Liver (tissue), 10 donors: ENCODE measurements at places on chromosomes 16 and 17.

DNA sequence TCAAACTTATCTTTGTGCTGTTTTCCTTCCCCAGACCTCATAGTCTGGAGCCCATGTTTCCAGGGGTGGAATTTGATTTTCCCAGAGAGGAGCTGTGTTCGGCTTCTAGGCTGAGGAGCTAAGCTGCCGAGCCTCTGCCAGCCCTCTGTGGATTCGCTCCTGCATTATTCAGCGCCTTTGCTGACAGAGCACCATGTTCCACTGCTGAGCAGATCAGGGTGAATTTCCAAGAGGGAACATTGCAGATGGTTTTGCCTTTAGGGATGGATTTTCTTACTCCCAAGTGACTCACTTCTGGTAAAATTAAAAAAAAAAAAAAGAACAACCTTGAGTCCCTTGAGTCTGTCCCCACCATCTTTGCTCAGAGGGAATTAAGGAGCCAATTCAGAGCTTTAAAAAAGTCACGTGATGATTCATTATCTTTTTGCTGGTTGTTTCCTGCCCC lies 229.5 kb downstream of the PRKCA start:
- no peak for DNase-seq

GRCh38 chr16:7397901-7398300 lies 65.3 kb downstream of the RBFOX1 start:
- DNase-seq: no peak

DNA sequence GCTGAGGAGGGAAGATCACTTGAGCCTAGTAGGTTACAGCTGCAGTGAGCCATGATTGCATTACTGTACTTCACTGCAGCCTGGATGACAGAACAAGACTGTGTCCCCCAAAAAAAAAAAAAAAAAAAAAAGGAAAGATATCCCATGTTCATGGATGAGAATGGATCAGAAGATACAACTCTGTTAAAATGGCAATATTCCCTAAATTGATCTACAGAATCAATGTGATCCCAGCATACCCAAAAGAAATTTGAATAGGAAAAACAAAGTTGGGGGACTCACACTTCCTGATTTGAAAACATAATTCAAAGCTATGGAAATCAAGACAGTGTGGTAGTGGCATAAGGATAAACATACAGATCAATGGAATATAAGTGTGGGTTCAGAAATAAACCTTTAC lies 12.7 kb upstream of the KANSL1 start:
- DNase-seq: no peak

DNA sequence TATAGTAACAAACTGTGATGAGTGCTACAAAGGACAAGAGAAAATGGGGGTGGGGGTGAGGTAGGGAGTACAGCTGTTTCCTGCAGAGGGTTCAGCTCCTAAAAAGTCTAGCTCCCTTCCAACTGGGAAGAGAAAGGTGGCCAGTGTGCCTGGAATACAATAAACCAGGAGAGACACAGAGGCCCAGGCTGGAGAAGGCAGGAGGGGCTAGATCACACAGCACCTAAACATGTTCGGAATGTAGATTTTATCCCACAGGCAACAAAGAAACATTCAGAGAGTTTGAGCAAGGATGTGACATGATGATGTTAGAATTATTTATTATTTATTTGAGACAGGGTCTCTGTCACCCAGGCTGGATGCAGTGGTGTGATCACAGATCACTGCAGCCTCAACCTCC lies 10.2 kb downstream of the TEX2 start:
- DNase-seq: no peak

GRCh38 chr17:46771561-46772474 lies 46.7 kb downstream of the WNT3 start:
- DNase-seq: no peak

GRCh38 chr16:66344533-66345145 lies 21.9 kb upstream of the CDH5 start:
- DNase-seq: no peak

DNA sequence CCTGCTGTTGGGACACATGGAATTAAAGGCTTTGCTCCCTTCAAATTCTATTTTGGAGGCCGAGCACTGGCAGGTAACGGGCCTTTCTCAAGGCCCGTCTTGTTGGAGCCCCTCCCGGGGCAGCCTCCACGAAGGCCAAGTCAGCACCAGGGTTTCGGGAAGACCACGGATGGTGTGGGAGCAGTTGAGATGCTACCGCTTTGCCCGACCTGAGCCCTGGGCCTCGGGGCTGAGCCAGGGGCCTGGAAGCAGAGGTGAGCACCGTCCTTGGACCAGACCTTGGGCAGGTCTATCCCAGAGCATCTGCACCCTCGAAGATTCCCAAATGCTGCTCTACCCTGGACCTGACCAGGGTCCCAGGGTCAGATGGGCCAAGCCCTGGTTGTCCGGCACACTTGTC lies 23.0 kb downstream of the C17orf100 start:
- DNase-seq: no peak

GRCh38 chr16:55280587-55280986 lies 43.4 kb upstream of the IRX6 start:
- DNase-seq: no peak

GRCh38 chr16:89280546-89281188 lies 63.2 kb downstream of the ZNF778 start:
- DNase-seq: no peak

- DNase-seq: no peak
Measured at GRCh38 chr17:18121144-18121910, 12.8 kb downstream of the MYO15A start.

DNA sequence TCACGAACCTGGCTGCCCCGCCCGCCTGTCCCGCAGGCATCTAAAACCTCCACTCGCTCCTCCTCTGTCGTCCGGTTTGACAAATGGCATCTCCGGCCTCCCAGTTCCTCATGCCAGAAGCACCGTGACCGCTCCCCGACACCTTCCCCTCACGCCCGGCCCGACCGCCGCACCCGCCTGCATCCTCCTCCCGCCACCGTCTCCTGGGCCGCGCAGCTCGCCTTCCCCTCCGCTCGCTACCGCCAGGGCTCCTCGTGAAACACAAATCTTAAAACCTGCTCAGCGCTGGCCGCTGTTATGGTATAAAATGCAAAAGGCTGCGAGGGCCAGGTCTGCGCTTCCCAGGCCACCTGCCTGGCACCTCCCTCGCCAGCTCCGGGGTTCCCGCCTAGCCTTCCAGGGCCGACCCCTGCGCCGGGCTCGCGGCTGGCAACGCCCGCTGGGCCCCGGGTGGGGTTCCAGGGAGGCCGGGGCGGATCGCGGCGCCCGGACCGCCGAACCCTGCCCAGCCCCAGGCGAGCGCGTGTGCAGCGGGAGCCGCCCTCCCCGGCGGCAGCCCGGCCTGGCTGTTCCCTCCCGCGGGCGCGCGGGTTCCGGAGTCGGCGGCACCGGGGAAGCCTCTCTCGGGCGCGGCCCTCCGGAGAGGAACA lies 488 bp downstream of the SPSB3 start:
- DNase-seq: no peak

- no peak for DNase-seq
Measured at GRCh38 chr17:55089256-55089655, 120.7 kb downstream of the STXBP4 start.

- no peak for DNase-seq
Measured at GRCh38 chr17:81390873-81391255, 4.4 kb upstream of the BAHCC1 start.

DNA sequence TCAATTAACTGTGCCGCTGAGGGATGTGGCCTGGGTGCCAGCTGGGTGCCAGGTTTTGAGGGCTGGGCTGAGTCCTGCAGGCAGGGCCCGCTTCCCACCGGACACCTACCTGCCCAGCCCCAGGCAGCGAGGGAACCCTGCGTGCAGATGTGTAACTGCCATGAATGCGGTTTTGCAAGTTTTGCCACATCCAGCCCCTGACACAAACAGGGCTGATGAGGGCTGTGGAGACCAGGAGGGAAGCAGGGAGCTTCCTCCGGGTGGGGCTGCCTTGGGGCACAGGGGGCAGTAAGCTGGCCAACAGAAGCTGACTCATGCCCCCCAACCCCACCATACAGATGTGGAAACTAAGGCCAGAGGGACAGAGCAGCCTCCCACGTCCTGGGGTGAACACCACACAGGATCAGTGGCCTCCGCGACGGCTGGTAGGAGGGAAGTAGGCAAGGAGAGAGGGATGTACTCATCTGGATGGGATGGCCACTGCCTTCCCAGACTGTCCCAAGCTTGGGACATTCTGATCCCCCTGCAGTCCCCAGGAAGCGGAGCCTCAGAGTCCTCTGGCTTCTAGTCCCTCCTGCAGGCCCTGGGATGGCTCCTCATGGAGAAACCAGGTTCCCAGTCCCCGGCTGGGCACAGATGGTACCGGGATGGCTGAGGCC lies 1.6 kb downstream of the UBALD1 start:
- DNase-seq: no peak

- DNase-seq: no peak
Measured at GRCh38 chr16:61564716-61565115, 471.5 kb downstream of the CDH8 start.

DNA sequence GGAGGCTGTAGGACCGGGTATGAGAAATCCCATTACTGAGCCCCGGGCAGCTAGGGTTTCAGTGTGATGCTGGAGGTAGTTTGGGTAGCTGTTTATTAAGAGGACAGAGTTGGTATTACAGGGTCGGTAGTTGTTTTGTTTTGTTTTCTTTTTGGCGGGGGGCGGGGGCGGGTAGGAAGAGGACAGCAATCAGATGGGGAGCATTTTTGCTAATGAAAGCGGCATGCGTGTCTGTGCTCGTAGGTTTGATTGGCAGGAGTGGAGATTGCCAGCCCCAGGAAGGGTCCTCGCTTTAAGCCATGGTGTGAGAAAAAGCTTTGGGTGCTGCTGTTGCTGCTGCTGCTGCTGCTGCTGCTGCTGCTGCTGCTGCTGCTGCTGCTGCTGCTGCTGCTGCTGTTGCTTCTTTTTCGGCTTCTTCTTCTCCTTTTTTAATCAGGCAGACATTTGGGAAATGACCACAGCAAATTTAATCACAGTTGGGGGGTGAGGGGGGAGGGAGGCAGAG lies 498.5 kb upstream of the ZFHX3 start:
- DNase-seq: no peak

DNA sequence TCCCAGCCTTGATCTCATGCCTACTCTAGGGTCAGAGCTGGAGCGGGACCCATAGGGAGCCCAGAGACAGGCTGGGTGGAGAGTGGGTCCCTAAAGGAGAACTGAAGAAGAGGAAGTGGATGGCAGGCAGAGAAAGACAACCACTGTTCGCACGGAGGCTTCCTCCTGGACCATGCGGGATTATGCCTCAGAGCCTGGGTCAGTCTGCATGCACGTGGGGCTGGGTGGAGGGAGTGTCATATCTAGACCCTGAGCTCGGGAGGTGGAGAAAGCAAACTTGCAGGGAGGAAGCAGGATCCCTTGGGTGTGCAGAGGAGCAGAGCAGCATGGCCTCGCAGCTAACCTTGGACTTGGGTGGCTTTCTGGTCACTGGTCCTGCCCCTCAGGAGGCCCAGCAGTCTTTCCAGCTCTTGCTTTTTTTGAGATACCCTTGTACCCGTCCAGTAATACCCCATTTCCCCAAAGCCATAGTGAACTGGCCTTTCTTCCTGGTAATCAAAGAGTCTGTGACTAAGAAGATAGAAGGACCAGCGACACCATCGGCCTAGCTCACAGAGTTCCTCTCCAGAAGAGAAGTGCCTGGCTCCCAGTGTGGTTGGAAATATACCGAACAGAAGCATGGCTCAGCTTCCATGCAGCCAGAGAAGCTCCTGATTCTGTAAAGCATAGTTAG lies 344.2 kb downstream of the CPPED1 start:
- DNase-seq: no peak

- DNase-seq: no peak
Measured at GRCh38 chr16:57894390-57895080, 76.4 kb downstream of the CNGB1 start.

DNA sequence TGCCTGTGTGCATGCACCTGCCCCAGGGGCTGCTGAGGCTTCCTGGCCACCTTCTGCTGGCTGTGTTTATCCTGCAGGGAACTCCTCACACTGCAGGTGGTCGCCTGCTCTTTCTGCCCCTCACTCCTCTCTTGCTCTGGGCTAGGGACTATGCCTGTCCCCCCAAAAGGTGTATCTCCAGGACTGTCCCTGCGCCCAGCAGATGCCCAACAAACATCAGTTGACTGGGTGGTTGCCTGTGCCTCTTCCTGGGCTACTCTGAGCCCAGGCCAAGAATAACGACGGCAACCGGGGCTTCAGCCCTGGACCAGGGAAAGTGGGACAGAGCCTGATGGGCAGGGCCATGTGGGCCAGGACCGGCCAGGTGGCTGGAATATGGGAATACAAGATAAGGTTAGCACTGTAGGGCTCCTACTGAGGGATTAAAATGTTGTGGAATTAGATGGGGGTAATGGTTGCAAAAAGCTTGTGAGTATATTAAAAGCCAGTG lies 55.4 kb downstream of the VAC14 start:
- no peak for DNase-seq

DNA sequence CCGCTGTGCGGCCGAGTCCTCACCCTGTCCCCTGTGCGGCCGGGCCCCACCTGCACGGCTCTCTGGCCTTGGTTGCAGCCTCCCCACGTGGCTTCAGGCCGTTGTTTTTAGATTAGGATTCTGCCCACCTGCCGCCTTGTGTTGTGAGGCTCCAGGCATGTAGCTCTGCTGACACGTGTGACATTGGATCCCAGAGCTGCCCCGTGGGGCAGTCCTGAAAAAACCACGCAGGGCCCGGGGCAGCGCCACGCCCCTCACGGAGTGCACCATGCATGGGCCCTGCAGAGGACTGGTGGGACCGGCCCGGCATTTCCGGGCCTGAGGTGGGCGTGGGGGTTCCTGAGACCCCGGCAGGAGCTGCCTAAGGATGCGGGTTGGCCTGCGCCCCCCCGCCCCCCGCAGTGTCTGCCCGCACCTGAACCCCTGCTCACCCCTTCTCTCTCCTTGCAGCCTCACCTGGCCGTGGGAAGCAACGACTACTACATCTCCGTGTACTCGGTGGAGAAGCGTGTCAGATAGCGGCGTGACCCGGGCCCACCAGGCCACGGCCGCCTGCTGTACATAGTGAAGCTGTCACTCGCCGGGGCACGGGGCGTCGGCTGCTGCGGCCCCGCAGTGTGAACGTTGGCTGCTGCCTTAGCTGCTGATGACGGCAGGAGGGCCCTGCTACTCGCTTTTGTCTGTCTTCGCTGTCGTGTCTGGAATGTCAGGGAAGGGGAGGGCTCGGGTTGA lies 27.7 kb upstream of the CHMP6 start:
- DNase-seq: no peak

- no peak for DNase-seq
Measured at GRCh38 chr16:87060034-87060986, 256.9 kb downstream of the C16orf95 start.

GRCh38 chr17:67218385-67218950 lies 26.5 kb downstream of the HELZ start:
- DNase-seq: no peak

- no peak for DNase-seq
Measured at GRCh38 chr17:69733171-69734012, 318.9 kb downstream of the MAP2K6 start.

DNA sequence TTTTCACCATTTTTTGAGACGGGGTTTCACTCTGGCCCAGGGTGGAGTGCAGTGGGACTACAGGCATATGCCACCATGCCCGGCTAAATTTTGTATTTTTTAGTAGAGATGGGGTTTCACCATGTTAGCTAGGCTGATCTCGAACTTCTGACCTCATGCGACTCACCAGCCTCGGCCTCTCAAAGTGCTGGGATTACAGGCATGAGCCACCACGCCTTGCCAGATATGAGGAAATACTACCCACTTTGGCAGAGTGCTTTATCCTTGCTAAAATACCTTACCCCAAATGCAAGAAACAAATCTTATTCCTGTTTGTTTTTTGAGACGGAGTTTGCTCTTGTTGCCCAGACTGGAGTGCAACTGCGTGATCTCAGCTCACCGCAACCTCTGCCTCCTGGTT lies 62.9 kb upstream of the MGAT5B start:
- no peak for DNase-seq
